Stromal cell of bone marrow (primary cell): ENCODE measurements at places on chromosomes 4 and X.
A peak's percentile ranks its signal among the peaks of the same experiment; 100 is the strongest.

GRCh38 chrX:74492720-74493201 lies 71.5 kb downstream of the SLC16A2 start:
- DNase-seq = no peak

GRCh38 chr4:23006756-23007155 lies 314.0 kb downstream of the GBA3 start:
- peak; percentile 40 for DNase-seq

DNA sequence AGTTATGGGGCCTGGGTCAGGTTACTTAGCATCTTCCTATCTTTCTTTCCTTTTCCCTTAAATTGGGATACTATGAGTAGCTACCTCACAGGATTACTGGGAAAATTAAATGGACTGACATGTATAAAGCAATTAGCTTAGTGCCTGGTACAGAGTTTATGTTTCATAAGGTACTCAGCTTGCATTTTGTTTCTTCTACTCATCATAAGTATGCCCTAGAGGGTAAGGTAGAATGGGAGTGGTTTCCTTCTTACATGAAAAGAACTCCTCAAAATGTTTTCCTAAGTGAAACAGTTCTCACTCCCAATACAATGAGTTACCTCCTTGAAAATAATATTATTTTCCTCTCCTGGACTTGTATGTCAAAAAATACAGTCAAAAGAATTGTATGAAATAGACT lies 75.7 kb downstream of the NPFFR2 start:
- DNase-seq = no peak

DNA sequence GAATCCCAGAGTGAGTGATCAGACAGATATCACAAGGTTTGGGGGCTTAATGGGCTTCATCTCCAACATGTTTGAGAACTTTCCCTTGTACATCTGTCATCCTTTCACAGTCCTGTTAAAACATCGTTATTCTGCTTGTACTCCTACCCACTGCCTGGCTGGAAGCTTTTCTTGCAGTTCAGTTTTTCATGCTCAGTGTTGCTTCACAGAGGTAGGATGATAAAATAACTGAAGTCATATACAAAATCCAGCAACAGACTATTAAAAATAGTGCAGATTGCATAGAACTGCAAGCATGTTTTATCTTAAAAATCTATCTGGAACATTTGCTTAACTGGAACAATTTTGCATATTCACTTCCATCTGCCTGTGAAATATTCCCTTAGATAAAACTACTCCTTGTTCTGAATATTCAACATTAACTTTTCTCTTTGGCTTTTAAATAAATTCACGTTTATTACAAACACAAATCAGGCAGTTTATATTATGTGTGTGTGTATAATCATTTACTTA lies 579.6 kb upstream of the IGFBP7 start:
- no peak for DNase-seq

GRCh38 chrX:45172890-45173289 lies 27.8 kb downstream of the DIPK2B start:
- no peak for DNase-seq

- peak; percentile 59 for DNase-seq
Observed at GRCh38 chr4:159298502-159298901, 195.6 kb downstream of the RAPGEF2 start.

DNA sequence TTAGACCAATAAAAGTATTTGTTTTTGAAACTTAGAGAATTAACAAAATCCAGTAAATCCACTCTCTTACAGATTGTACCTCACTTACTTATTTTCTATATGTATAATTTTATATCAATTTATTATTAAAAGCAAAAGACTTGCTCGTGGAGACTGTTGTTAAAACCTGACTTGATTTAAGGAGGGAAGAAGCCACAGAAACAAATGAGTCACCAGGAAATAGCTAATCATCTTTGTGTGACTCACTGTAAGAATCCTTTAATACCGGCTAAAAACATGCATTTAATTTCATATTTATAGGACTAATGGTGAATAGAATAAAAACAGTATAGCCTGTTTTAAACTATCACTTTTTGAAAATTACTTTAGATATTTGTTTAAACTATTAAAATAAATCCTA lies 29.9 kb upstream of the UBE2NL start:
- DNase-seq = peak; percentile 41

DNA sequence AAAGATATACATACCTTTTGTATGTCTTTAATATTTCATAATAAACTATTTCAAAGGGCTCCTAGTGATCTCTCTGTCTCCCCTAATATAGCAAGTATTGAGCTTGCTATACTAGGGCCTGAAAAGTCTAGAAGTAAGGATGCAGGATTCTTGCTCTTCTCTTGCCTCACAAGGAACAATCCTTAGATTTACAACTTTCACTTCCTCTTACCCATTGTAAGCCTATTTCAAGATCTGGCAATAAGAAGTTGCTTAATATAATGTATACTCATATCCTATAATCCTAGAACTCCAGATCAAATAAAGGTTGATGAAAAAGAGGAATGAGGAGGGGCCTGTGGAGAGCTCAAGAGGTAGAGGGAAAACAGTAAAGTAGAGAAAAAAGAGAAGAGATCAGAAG lies 40.8 kb upstream of the CHRDL1 start:
- no peak for DNase-seq

GRCh38 chr4:37780444-37781130 lies 45.9 kb upstream of the PGM2 start:
- DNase-seq = no peak

- DNase-seq = no peak
Observed at GRCh38 chrX:3455796-3456195, 109.3 kb upstream of the MXRA5 start.

GRCh38 chr4:22869235-22869634 lies 176.5 kb downstream of the GBA3 start:
- no peak for DNase-seq

DNA sequence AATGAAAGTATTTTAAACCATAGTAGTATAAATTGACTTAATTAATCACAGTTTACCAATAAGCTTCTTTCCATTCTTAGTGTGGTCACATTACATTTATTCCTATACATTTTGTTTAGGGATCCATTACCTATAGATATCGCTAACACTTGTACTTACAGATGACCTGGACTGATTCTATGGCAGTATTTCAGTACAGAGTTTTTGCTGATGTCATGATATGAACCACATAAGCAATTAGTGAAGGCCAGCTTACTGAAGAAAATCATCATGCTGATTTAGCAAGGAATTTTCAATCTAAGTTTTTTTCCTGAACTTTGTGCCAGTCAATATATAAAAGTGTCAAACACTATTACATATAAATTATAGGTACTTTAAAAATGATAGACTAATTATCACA lies 113.4 kb upstream of the HPGD start:
- DNase-seq = no peak

GRCh38 chrX:69959712-69960111 lies 90.0 kb downstream of the AWAT2 start:
- no peak for DNase-seq

- DNase-seq = no peak
Observed at GRCh38 chr4:108385076-108385475, 216.3 kb upstream of the LEF1 start.

DNA sequence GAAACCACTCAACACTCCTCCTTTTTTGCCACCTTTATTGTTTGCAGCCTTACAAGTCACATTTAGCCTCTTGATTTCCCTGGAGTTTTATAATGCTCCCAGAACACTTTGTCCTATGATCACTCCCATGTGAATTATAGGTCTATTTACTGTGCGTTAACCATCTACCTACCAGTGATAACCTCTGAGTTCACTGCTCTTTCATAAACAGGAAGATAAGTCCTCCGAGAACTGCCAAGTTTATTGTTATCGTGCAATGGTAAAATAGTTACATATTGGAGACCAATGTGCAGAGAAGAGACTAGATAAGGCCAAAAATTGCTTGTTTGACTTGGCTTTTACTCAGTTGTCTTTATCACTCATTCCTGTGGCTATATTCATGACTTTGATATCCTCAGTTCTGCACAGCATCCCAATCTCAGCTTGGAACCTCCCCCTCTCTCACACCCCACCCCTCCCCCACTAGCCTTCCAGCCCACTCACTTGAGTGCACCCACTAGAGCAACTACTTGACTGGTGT lies 12.9 kb upstream of the NUDT9 start:
- DNase-seq = no peak

GRCh38 chrX:2974961-2975360 lies 31.4 kb upstream of the ARSH start:
- peak; percentile 49 for DNase-seq

DNA sequence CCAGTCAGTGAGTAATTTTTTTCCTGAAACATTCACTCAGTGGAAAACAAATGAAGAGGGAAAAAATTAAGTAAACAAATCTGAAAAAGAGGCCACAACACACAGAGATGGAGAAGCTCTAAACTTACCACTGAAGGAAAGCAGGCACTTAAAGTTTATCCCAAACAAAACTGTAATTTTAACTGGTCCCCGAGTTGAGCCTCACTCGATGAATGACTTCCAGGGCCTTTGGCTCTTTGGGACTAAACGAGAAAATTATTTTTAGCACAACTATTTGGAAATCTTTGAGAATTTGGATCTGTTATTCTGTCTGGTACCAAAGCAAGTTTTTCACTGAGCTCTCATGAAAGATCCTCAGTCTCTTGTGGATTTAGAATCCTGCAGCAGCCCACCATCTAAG lies at the start of gene C1QTNF7:
TSS of gene C1QTNF7 (plus strand) at position 333 of the 400 bp plus-strand sequence. CDS start 7,711 bp downstream, outside the sequence.
- DNase-seq = no peak

- peak; percentile 71 for DNase-seq
Observed at GRCh38 chrX:132092439-132093065, 35.3 kb downstream of the FRMD7 start.

- DNase-seq = no peak
Observed at GRCh38 chr4:152079543-152080293, 318.9 kb upstream of the GATB start.

- DNase-seq = no peak
Observed at GRCh38 chr4:146507632-146508031, 14.1 kb downstream of the SLC10A7 start.

- DNase-seq = peak; percentile 25
Observed at GRCh38 chrX:22192419-22193060, 80.2 kb upstream of the CBLL2 start.

GRCh38 chr4:123776267-123776666 lies 379.7 kb downstream of the SPRY1 start:
- no peak for DNase-seq

DNA sequence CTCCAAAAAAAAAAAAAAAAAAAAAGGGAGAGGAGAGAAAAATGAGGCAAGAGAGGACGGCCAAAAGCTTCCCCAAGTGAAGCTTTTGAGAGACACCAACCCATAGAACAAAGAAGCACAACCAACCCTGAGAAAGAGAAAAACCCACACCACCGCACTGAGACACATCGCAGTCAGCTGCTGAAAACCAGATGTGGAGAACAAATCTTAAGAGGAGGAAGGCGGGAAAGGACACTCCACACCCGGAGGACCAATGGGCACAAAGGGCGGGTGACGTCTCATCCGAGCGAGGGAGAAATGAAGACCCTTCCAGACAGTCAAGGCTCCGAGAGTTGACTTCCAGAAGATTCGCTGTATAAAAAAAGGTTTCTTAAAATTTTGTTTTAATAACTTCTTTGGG lies 112.1 kb downstream of the AFAP1 start:
- DNase-seq = no peak

DNA sequence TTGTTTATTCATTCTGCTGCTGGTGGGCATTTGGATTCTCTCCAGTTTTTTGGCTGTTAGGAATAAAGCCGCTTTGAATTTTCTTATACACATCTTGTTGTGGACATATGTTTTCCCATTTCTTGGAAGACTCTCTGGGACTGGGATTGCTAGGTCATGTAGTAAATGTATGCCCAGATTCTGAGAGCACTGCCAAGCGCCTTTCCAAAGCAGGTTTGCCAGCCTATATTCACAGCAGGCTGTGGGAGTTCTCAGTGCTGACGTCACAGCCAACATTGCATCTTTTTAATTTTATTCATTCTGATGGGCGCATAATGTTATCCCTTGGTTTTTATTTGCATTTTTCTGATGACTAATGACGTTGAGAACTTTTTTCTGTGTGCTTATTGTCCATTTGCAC lies 24.1 kb downstream of the TMEM271 start:
- DNase-seq = no peak

- peak; percentile 38 for DNase-seq
Observed at GRCh38 chr4:73776321-73776729, 36.0 kb downstream of the CXCL8 start.

GRCh38 chr4:73589887-73590801 lies 30.1 kb downstream of the RASSF6 start:
- no peak for DNase-seq

GRCh38 chr4:165592386-165592785 lies 213.6 kb downstream of the CPE start:
- DNase-seq = peak; percentile 35

- DNase-seq = no peak
Observed at GRCh38 chrX:16464369-16464768, 185.6 kb upstream of the S100G start.

- DNase-seq = no peak
Observed at GRCh38 chr4:110195561-110196205, 2.7 kb downstream of the ELOVL6 start.

- no peak for DNase-seq
Observed at GRCh38 chr4:164439037-164439436, 314.9 kb upstream of the SMIM31 start.

DNA sequence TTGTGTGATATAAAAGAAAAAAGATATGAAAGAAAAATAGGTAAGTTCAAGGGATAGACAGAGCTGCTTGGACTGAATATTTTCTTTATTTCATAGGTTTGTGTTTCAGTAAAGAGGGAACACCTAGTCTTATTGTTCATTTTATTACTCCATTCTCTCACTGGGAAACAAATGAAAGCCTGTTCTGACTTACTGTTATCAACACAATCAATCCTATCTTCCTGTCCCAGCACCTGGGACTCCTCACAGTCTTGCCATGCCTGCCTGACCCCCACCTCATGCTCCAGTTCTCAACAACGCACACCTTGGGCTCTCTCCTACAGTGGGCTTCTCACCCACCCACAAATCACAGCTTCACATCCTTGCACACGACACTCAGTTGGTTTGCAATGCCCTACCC lies 189.5 kb downstream of the PRDM5 start:
- DNase-seq = no peak

DNA sequence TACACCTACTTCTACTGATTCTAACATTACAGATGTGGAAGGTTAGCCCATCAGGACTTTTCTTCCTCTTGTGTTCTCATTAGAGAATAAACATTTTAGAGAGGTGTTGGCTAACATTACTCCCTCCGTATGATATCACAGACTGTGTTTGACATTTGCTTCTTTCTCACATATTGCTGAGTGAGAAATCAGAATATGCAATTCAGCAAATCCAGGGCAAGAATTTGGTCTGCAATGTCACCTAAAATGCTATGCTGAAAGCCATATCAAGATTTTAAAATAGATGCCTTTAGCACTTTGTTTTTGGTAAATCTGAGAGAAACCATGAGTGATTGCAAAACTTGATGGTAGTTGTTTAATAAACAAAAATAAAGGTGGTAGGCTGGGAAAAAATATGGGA lies 319.1 kb downstream of the C4orf33 start:
- no peak for DNase-seq
